ENCODE measurements at places on chromosomes 1 and 21. TPM values are rescaled to one million over a fixed set of nuclear protein-coding genes. Genes with fewer than 3 reads are reported as not detected.

Gene FNBP1L
- total RNA-seq, result 56.5 TPM

Gene HTR1D
- total RNA-seq, result 1.5 TPM

Gene KRTAP7-1
- total RNA-seq, result not detected

Gene HES2
- total RNA-seq, result 13.3 TPM

Gene FHAD1
- total RNA-seq, result 0.51 TPM

Gene CD2
- total RNA-seq, result not detected

Gene NEK2
- total RNA-seq, result 20.3 TPM

Gene STYXL2
- not detected for total RNA-seq

Gene UBASH3A
- not detected for total RNA-seq

Gene GUCA2B
- not detected for total RNA-seq

Measured in endothelial cell of umbilical vein (primary cell).